ENCODE measurements at places on chromosomes 13 and 19.

- no peaks in the 10 kb centered on the region for H3K4me1 ChIP-seq
- H3K27me3 ChIP-seq, result peaks cover 8% of the 10 kb centered on the region
- H3K4me3 ChIP-seq, result no peak overlapping the region
- no peak overlapping the region for H3K27ac ChIP-seq
- no peaks in the 10 kb centered on the region for H3K36me3 ChIP-seq
Observed at GRCh38 chr19:30374865-30375552, 2.8 kb downstream of the ZNF536 start.

DNA sequence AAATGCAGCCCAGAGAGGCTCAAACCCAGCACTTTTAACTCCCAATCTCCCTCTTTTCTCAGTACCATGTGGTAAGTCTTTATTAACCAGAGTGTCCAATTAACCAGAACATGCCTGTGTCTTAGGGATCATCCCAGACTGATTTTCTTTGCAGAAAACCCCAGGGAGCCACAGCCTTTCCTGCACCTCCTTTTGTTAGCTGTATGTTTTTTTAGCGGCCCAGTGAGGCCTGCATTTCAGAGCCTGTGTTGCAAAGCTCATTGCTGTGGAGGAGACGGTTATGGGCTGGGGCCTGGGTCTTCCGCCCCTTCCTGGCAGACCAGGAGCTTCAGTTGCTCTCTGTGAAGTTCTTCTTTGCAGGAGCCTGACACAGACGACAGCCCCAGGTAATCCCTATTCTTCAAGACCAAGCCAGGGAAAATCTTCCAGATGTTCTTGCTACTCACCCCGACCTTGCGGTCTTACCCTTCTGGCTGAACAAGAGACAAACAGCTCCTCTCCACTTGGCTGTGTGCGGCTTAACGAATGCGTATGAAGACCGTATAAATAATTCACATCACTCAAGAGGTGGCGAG, 70.7 kb upstream of the TSHZ3 start:
- H3K27ac ChIP-seq, result no peak overlapping the region
- H3K4me1 ChIP-seq, result no peaks in the 10 kb centered on the region
- H3K4me3 ChIP-seq, result no peak overlapping the region
- no peaks in the 10 kb centered on the region for H3K36me3 ChIP-seq

- H3K27ac ChIP-seq, result no peak overlapping the region
- peaks cover 17% of the 10 kb centered on the region for H3K4me1 ChIP-seq
- H3K4me3 ChIP-seq, result no peak overlapping the region
- DNase-seq, result no peak
- no peaks in the 10 kb centered on the region for H3K36me3 ChIP-seq
Observed at GRCh38 chr13:50543782-50544181, 299.7 kb downstream of the DLEU7 start.

DNA sequence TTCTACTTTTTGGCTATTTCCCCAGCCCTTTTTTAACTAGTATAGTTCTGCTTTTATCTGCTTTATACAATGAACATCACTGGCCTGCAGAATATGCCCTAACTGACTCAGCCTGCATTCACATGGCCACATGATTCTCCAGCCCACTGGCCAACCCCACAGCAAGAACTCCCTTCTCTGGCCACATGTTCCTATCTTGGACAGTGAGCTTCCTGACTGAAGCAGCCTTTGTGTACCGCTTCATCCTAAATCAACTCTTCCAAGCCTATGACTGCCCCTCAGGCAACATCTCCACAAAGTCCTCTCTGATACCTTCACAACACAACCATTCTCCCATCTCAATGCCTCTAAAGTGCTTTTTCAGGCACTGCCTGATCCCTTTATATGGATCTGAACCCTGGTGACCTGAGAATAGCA, 214.1 kb downstream of the COL4A1 start:
- H3K36me3 ChIP-seq, result no peaks in the 10 kb centered on the region
- peaks cover 18% of the 10 kb centered on the region for H3K4me1 ChIP-seq
- no peaks in the 10 kb centered on the region for H3K27me3 ChIP-seq

DNA sequence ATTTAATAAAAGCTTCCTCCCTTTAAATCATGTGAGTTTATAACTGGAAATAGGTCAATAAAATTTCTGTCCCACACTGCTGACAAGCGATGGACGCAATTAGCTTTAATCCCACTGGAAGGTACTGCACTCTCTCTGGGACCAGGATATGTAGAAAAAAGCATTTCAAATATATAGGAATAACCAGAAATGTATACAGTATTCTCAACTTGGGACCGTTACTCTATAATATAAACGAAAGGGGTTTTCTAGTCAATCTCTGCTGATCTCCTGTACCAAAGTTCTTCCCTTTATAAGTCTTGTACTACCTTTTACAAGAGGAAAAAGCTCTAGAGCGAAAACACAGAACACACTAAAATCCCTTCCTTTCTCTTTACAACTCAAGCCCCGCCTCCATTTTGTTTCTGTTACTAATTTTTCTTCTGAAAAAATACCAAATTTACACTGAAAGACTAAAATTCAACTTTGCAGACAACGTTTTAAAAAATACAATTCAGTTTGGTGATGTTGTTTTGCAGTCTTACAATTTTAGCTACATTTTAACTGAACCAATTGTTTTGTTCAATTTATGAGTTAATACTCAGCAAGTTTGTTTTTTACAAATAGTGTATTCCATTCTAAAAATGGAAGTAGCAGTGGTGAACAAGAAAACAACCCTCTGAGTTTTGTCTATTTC, 1.7 kb upstream of the USPL1 start:
- H3K27me3 ChIP-seq, result no peaks in the 10 kb centered on the region
- no peaks in the 10 kb centered on the region for H3K36me3 ChIP-seq
- H3K4me3 ChIP-seq, result peak overlapping the region; percentile 70

- no peak for DNase-seq
- H3K27me3 ChIP-seq, result no peaks in the 10 kb centered on the region
- peaks cover 6% of the 10 kb centered on the region for H3K4me1 ChIP-seq
- no peaks in the 10 kb centered on the region for H3K36me3 ChIP-seq
- no peak overlapping the region for H3K27ac ChIP-seq
Observed at GRCh38 chr13:99018418-99019180, 40.7 kb upstream of the DOCK9 start.

GRCh38 chr13:61508936-61509335, 93.3 kb upstream of the PCDH20 start:
- H3K4me1 ChIP-seq, result no peaks in the 10 kb centered on the region
- no peak overlapping the region for H3K27ac ChIP-seq
- H3K36me3 ChIP-seq, result no peaks in the 10 kb centered on the region

- no peak overlapping the region for H3K27ac ChIP-seq
- no peak for DNase-seq
- H3K4me3 ChIP-seq, result no peak overlapping the region
- no peaks in the 10 kb centered on the region for H3K36me3 ChIP-seq
Observed at GRCh38 chr13:36157480-36157879, 26.3 kb upstream of the DCLK1 start.

GRCh38 chr13:67966065-67966464, 735.9 kb upstream of the PCDH9 start:
- H3K4me3 ChIP-seq, result no peak overlapping the region
- no peaks in the 10 kb centered on the region for H3K4me1 ChIP-seq
- no peaks in the 10 kb centered on the region for H3K27me3 ChIP-seq
- H3K27ac ChIP-seq, result no peak overlapping the region
- no peak for DNase-seq

DNA sequence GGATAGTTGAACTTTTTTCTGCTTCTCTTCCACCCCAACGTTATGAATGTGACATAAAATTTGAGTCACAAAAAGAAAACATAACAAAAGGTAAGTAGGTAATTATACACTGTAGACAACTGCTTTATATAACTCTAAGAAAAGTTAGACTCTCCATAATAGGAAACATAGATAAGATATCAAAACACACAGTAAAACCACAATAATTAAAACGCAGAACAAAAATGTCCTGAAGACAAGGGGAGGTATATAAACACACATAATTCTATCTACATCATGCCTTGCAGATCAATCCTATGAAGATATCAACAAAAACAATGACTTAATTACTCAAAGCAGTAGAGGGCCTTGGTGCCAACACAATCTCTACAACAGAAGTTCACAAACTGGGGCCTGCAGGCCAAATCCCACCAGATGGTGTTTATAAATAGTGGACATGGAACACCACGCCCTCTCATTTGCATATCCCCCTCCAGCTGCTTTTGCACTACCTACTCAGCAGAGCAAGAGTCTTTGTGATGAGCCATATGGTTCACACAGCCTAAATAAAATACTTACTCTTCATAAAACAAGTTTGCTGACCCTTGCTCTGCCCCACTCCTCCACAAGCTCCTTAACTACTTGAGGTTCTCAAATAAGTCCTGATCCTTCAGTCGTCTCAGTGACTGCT, 254.7 kb downstream of the KLF12 start:
- no peak for DNase-seq
- no peaks in the 10 kb centered on the region for H3K36me3 ChIP-seq
- no peaks in the 10 kb centered on the region for H3K27me3 ChIP-seq
- no peaks in the 10 kb centered on the region for H3K4me1 ChIP-seq
- H3K4me3 ChIP-seq, result no peak overlapping the region
- H3K27ac ChIP-seq, result no peak overlapping the region

GRCh38 chr19:47097396-47098201, 16.0 kb downstream of the ZC3H4 start:
- peak overlapping the region; percentile 87 for H3K27ac ChIP-seq
- peak; percentile 79 for DNase-seq
- peaks cover 69% of the 10 kb centered on the region for H3K4me1 ChIP-seq
- H3K4me3 ChIP-seq, result peak overlapping the region; percentile 45
- H3K36me3 ChIP-seq, result no peaks in the 10 kb centered on the region

DNA sequence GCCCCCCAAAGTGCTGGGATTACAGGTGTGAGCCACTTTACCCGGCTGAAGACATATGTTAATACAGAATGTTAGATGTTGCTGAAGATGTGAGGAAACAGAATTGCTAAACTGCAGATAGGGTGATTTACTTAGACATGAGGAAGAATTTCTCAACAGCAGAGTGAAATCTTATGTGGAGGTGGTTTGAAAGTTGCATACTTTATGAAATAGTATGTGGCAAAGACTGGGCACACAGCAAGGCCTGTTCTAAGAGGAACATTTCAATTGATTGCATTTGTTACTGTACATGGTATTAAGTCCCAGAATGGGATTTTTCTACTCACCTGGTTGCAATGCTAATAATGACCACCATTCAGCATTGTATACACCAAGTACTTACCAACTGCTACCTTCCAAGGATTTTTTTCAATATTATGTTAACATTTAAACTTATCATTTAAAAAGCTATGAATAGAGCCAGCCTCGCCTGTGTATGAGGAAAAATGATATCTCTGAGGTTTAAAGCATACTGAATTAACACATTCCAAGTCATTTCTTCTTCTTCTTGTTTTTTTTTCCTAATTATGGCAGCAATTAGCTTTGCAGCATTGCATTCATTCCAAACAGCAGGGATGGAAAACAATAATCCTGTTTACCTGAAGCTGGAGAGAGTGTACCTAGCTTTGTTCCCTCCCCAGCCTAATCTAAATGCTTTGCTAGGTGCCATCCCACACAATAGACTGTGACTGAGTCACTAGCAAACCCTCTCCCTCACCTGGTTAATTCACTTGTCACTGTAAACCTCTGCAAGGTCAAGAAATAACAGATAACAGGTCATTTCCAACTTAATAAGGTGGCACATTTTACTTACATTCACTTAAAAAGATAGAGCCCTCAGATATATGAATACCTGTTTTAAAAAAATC, 19.4 kb upstream of the KLF5 start:
- H3K4me3 ChIP-seq, result no peak overlapping the region
- DNase-seq, result no peak
- H3K27ac ChIP-seq, result no peak overlapping the region
- no peaks in the 10 kb centered on the region for H3K36me3 ChIP-seq

- H3K4me1 ChIP-seq, result no peaks in the 10 kb centered on the region
- no peaks in the 10 kb centered on the region for H3K27me3 ChIP-seq
- no peaks in the 10 kb centered on the region for H3K36me3 ChIP-seq
- no peak overlapping the region for H3K4me3 ChIP-seq
- no peak overlapping the region for H3K27ac ChIP-seq
- no peak for DNase-seq
Observed at GRCh38 chr19:40549007-40549708, 27.5 kb upstream of the SHKBP1 start.

DNA sequence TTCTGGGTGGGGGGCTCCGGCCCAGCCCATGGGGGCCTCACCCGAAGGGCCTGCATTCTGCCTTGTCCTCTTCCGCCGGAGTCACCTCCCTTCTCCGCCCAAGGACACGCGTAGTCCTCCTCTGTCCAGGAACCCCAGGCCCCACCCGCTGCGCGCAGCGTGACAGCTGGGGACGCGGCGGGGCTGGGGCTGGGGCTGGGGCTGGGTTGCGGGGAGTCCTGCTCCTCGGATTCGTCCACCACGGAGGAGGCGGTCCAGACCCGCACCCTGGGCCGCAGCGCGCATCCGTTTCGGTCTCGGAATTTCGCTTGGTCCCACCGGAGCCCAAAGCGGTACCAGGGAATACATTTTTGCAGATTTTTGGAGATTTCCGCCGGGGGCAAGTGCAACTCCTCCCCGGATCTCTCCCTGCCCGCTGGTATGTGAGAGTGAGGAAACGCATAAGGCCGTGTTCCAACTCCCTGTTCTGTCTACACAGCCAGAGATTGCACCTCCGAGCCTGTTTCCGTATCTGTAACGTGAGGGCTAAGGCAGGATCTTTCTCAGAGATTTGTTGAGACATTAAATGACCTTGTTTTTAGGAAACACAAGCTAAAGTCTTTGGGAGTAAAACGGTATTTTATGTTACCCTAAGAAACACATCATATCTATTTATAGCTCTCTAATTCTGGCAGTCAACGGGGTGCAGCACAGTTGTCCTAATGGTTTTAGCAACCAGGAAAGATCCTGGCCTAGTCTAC, at the start of gene COX7A1:
Gene COX7A1, minus strand, starts transcription at position 96 of the 740 bp plus-strand sequence. Its CDS starts 40 bp downstream, at position 56.
- peaks cover 29% of the 10 kb centered on the region for H3K4me1 ChIP-seq
- H3K4me3 ChIP-seq, result peak within 1 kb of the TSS; percentile 90
- no peaks in the 10 kb centered on the region for H3K27me3 ChIP-seq
- peaks cover 30% of the 10 kb centered on the region for H3K36me3 ChIP-seq
- peak within 1 kb of the TSS; percentile 97 for H3K27ac ChIP-seq

GRCh38 chr13:46288570-46289259, 77.0 kb downstream of the LRRC63 start:
- H3K36me3 ChIP-seq, result no peaks in the 10 kb centered on the region
- H3K4me1 ChIP-seq, result no peaks in the 10 kb centered on the region
- no peaks in the 10 kb centered on the region for H3K27me3 ChIP-seq
- DNase-seq, result no peak
- H3K27ac ChIP-seq, result no peak overlapping the region

- H3K4me3 ChIP-seq, result no peak overlapping the region
- no peak for DNase-seq
- H3K27ac ChIP-seq, result no peak overlapping the region
Observed at GRCh38 chr13:45137526-45137925, 17.2 kb downstream of the GTF2F2 start.

- no peaks in the 10 kb centered on the region for H3K4me1 ChIP-seq
- H3K4me3 ChIP-seq, result no peak overlapping the region
- H3K27me3 ChIP-seq, result no peaks in the 10 kb centered on the region
- no peaks in the 10 kb centered on the region for H3K36me3 ChIP-seq
Observed at GRCh38 chr19:47798904-47799266, 5.5 kb downstream of the TPRX1 start.

- no peaks in the 10 kb centered on the region for H3K36me3 ChIP-seq
- DNase-seq, result no peak
- H3K27me3 ChIP-seq, result no peaks in the 10 kb centered on the region
- H3K4me3 ChIP-seq, result no peak overlapping the region
- H3K27ac ChIP-seq, result no peak overlapping the region
Observed at GRCh38 chr19:18945297-18945696, 4.3 kb upstream of the HOMER3 start.
